Natural killer cell (primary cell): ENCODE measurements at places on chromosomes 4 and X. TPM values are rescaled to one million over a fixed set of nuclear protein-coding genes. Genes with fewer than 3 reads are reported as not detected.

- no peak for DNase-seq
These were observed 41.2 kb upstream of the SMAD1 start for GRCh38 chr4:145440292-145441007.

DNA sequence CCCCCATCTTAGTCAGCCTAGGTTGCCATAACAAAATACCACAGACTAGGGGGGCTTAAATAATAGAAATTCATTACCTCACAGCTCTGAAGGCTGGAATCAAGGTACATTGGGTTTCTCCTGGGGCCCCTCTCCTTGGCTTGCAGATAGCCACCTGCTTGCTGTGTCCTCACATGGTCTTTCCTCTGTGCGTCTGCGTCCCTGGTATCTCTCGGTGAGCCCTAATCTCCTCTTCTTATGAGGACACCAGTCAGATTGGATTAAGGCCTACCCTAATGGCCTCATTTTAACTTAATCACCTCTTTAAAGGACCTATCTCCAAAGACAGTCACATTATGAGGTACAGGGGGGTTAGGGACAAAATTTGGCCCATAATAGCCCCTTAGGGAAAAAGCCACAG is 98.0 kb downstream of the SH3KBP1 start:
- DNase-seq, result no peak

Gene TMEM150C
- total RNA-seq, result not detected

DNA sequence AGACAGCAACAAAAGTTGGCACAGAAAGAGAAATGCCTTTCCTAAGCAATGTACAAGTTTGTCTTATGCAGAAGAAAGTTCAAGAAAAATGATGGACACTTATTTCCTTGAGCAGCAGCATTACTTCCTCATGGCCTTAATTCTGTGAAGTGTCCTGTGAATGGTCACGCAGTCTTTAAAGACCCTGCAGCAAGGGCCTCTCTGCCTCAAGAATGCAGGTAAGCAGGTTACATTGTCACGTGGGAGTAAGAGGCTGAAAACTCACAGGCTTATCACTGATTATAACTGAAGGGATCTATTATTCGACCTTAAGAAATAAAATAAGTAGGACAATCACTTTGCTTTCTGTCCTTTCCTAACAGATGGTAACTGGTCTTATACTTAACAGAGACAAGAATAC is 109.1 kb downstream of the ATP8A1 start:
- DNase-seq, result no peak

- DNase-seq, result no peak
These were observed 95.6 kb upstream of the WDR17 start for GRCh38 chr4:175970072-175970471.

Gene FSTL5
- total RNA-seq, result not detected

- no peak for DNase-seq
These were observed 56.8 kb downstream of the HMGB2 start for GRCh38 chr4:173277340-173277739.

Gene CYTL1
- total RNA-seq, result 4.4 TPM

Gene CDX4
- total RNA-seq, result not detected
